ENCODE measurements at places on chromosomes 1 and 21. TPM values are rescaled to one million over a fixed set of nuclear protein-coding genes. Genes with fewer than 3 reads are reported as not detected.

The ARMH1 gene
- total RNA-seq: 0.57 TPM

The C8A gene
- total RNA-seq: not detected

The LAD1 gene
- total RNA-seq: 155 TPM

The CYP4A11 gene
- total RNA-seq: not detected

The OPRD1 gene
- total RNA-seq: not detected

The TCHHL1 gene
- total RNA-seq: not detected

The ASCL5 gene
- 0.07 TPM for total RNA-seq

The RBM34 gene
- 62.3 TPM for total RNA-seq

The LAX1 gene
- total RNA-seq: under 0.01 TPM

The AKNAD1 gene
- total RNA-seq: 0.68 TPM

The TMEM52 gene
- 2.9 TPM for total RNA-seq

The GOLT1A gene
- 0.71 TPM for total RNA-seq

The TAF13 gene
- total RNA-seq: 123 TPM

The F3 gene
- total RNA-seq: 460 TPM

The TDRD10 gene
- total RNA-seq: not detected

The HMGB4 gene
- total RNA-seq: not detected

The RHEX gene
- total RNA-seq: not detected

The FASLG gene
- total RNA-seq: not detected

The ADAMTS4 gene
- total RNA-seq: under 0.01 TPM

The TNFRSF18 gene
- 0.34 TPM for total RNA-seq

The PUSL1 gene
- 25.6 TPM for total RNA-seq

The NUCKS1 gene
- 126 TPM for total RNA-seq

The NCF2 gene
- 63.9 TPM for total RNA-seq

The OLFML3 gene
- total RNA-seq: under 0.01 TPM

The NECAP2 gene
- total RNA-seq: 78.9 TPM

The NPR1 gene
- not detected for total RNA-seq

Measured in nasal cavity respiratory epithelium epithelial cell of viscerocranial mucosa (primary cell).